Hematopoietic multipotent progenitor cell treated with erythropoietin and hydrocortisone succinate and interleukin-3 and kit ligand, for 8 days (in vitro differentiated cells): ENCODE measurements at places on chromosomes 11 and 22.

- no peak for DNase-seq
These were observed 74.6 kb downstream of the AASDHPPT start for GRCh38 chr11:106152013-106152412.

DNA sequence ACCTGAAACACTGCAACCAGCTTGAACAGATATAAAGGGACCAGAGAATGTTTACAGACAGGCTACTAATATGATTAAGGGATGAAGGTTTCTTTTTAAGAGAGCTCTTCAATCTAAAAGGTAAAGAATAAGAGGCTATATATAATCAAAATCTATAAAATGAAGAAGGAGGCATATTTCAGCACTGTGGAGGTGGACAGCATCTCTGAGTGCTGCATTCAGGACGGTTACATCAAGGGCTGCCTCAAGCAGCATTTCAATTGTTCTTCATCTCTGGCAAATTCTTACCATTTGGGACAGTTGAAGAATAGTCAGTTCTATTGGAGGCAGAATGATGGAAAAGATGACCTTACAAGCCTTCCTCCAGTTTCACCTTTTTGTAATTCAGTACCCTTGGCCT lies 139.6 kb upstream of the LMO1 start:
- DNase-seq: peak; percentile 2

- no peak for DNase-seq
These were observed 108.4 kb downstream of the GALNT18 start for GRCh38 chr11:11513422-11513821.

- no peak for DNase-seq
These were observed 98.3 kb upstream of the ZC3H12C start for GRCh38 chr11:109994907-109995306.

DNA sequence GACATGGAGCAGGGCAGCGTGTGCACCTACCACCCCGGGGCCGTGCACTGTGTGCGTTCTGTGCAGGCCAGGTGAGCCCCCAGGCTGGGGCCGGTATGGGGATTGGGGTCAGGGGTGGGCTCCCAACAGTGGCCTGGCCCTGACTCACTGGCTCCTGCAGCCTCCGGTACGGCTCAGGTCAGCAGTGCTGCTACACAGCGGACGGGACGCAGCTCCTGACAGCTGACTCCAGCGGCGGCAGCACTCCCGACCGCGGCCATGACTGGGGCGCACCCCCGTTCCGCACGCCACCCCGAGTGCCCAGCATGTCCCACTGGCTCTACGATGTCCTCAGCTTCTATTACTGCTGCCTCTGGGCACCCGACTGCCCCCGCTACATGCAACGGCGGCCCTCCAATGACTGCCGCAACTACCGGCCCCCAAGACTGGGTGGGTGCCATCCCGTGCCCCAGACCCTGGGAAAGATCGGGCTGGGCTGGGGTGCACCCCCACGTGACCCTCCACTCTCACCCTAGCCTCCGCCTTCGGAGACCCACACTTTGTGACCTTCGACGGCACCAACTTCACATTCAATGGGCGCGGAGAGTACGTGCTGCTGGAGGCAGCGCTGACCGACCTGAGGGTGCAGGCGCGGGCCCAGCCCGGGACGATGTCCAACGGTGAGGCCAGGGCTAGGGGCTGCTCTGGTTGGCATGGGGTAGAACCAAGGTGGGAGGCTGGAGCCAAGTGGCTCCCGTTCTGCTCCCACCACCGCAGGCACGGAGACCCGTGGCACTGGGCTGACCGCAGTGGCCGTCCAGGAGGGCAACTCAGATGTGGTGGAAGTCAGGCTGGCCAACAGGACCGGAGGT lies 4.4 kb downstream of the SUSD2 start:
- no peak for DNase-seq

- no peak for DNase-seq
These were observed 1473.3 kb downstream of the TBC1D22A start for GRCh38 chr22:48235744-48236143.

GRCh38 chr11:34514597-34514996 lies 1.0 kb upstream of the ELF5 start:
- no peak for DNase-seq

DNA sequence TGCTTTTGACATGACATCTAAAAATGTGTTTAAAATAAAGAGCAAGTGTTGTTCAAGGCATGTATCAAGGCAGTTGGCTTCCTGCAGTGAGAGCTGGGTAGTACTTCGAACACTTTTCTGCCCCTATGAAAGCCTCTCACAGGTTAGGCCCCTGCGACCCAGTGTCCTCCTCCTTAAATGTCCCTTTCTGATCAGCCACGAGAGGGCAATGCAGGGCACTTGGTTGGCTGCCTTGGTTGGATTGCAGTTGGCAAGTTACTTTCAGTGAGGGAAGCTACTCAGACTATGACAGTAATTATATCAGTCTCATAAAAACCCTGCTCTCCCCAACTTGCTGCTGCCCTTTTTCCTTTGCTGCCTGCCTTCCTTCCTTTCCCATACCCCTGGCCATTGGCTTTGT lies 743.8 kb downstream of the NTM start:
- peak; percentile 24 for DNase-seq

- peak; percentile 37 for DNase-seq
These were observed 17.7 kb downstream of the XRCC6 start for GRCh38 chr22:41638748-41639147.

GRCh38 chr11:57903441-57904123 lies 120.1 kb upstream of the OR9Q1 start:
- DNase-seq: peak; percentile 73
